ENCODE measurements at places on chromosomes 4 and X. TPM values are rescaled to one million over a fixed set of nuclear protein-coding genes. Genes with fewer than 3 reads are reported as not detected.

The ERVMER34-1 gene
- polyA plus RNA-seq, result not detected

The SPACA5 gene
- not detected for polyA plus RNA-seq

The EDA gene
- polyA plus RNA-seq, result not detected

The PLK4 gene
- polyA plus RNA-seq, result 45.3 TPM

The IL3RA gene
- 14.7 TPM for polyA plus RNA-seq

The PCSK1N gene
- polyA plus RNA-seq, result 0.12 TPM

The TLR8 gene
- polyA plus RNA-seq, result not detected

The NKX1-1 gene
- not detected for polyA plus RNA-seq

The BEND2 gene
- polyA plus RNA-seq, result not detected

The GPRIN3 gene
- 0.01 TPM for polyA plus RNA-seq

The GPC3 gene
- polyA plus RNA-seq, result not detected

The FDCSP gene
- polyA plus RNA-seq, result not detected

The TRPC3 gene
- not detected for polyA plus RNA-seq

The SSX2B gene
- not detected for polyA plus RNA-seq

All from GM12878 (cell line).